ENCODE measurements at places on chromosomes 16 and 17.

DNA sequence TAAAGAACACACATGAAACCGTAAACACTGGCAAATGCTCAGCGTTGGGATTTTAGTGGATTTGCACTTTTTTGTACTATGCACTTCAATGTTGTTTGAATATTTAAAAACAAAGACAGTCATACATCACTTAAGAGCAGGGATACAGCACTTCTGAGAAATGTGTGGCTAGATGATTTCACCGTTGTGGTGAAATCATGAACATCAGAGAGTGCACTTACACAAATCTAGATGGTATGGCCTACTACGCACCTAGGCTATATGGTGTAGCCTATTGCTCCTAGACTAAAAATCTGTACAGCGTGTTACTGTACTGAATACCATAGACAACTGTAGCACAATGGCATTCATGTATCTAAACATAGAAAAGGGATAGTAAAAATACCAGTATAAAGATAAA is 37.6 kb upstream of the CNEP1R1 start:
- peak; percentile 41 for DNase-seq

DNA sequence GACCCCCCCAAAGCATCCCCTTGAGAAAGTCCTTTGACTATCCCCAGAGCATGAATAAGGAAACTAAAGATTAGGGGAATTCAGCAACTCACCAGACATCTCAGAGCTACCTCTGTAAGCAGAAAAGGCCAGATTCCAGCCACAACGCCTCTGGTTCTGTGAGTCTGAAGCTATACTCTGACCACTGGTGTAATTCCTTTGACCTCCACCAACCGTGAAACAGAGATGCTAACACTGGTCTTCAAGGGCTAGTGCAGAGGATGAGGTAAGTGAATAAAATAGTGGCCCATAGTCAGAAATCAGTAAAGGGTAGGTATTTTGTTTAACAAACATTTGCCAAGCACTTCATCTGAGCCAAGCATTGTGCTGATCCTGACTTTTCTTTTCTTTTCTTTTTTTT is 353.4 kb downstream of the NPIPA8 start:
- DNase-seq, result no peak

DNA sequence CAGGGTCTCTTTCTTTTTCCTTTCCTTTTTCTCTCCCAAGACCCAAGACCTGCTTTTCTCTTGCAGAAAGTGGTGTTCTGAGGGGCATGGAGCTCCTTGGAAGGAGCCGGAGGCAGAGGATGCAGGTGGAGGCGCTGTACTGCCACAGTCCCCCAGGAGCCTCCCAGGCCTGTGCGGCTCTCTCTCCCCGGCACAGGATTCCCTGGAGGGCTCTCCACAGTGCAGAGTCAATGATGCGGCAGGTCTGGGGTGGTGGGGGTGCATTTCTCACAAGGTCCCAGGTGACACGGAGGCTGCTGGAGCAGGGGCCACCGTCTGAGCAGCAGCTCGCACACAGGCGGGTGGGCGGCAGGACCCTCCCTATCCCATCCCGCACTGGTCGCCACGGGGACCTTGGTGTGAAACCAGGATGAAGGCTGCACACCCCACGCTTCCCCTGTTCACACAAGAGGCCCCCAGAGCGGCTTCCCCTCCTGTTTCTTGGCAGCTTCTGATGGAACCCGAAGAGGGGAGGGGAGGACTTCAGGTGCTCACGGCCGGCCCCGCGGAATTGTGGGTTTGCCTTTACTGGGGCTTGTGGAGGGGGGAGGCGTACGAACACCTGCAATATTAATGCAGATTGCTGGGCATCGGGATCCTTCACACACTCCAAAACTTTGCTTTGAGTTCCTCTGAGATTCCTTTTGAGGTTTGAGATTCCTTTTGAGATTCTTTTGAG is 186.9 kb downstream of the ENGASE start:
- no peak for DNase-seq

DNA sequence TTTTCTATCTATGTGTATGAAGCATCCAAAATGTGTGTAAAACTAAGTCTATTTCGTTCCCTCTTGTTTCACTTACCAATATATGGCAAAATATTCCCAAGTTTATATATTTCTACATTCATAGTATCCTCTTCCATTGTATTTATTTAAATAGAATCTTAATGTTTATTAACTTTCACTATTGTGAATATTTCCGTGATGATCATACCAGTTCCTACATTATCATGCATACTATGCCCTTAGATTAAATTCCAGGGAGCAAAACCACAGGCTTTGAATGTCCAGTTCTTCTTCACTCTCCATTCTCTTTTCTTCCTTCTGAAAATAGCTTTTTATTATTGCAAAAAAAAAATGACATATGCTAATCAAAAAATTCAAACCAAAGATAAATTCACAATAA is 4.0 kb downstream of the MAP2K6 start:
- no peak for DNase-seq

DNA sequence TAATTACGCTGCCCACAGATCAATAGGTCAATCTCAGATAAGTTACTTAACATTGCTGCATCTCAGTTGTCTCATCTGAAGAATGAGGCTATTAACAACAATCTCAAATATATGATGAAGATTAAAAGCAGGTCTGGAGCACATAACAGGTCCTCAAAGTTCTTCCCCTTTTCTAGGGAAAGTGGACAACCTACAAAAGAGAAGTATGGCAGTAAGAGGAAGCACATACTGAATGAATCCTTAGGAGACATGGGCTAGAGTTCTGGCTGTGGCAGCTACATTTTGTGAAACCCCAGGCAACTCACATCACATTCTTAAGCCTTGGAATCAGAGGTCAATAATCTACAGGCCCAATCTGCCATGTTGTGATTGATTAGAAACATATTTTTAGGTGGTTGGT is 180.6 kb downstream of the PCTP start:
- no peak for DNase-seq

- DNase-seq, result no peak
These were observed 22.6 kb upstream of the AXIN2 start for GRCh38 chr17:65583921-65584603.

- peak; percentile 73 for DNase-seq
These were observed 49.9 kb downstream of the NLRC5 start for GRCh38 chr16:57039148-57039812.

DNA sequence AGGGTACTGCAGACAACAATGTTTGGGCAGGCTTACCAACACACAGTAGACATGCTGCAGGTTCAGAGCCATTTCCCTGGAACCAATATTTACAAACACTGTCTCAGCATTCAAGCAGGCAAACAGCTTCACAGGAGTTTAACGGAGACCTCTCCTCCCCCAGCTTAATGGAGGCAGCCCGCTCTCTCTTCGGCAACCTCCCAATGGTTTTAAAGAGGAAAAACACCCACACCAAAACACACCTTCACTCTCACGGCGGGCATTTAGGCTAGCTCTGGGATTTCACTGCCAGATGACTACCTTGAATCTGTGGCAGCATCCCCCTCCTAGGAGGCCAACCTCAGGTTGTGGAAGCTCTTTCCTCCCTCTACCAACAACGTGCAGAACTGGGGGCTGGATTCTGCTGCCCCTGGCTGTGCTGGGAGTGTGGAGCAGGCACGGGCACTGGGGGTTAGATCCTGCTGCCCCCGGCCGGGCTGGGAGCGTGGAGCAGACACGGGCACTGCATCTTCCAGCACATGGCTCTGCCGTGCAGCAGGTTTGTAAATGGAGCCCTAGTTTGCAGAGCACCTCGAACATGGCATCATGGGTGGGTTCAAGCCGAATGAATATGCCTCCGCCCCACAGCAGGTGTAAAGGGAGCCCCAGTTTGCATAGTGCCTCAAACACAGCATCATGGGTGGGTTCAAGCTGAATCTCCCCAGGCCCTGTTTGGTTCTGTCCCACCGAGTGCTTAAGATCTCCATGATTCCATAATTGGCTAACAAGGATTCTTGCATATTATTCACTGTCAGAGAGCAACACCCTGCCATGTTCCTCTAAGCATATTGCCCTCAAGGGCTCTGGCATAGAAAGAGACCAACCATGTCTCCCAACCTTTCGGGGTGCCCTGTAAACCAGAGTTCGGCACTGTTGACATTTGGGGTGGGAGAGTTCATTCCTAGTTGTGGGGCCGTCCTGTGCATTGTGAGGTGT is 86.4 kb downstream of the RBFOX3 start:
- DNase-seq, result no peak

GRCh38 chr16:82582975-82583374 is 43.8 kb upstream of the CDH13 start:
- DNase-seq, result no peak

DNA sequence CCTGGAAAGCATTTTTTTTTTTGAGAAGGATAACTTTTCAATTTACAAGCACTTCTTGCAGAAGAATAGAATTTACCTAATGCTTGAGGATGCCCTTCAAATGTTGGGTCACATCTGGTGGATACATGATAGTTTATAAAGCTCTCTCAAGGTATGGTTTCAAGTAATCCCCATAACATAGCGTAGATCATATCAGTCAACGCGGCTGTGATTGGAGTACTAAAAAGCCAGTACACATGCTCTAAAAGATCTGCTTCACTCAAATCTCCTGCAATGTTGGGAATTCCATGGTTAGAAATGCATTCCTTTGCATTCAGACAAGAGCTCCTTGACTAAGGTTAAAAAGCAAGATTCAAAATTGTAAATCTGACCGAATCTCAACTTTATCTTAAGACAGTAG is 3.9 kb upstream of the KCNJ16 start:
- no peak for DNase-seq

GRCh38 chr17:51133365-51133764 is 12.7 kb upstream of the SPAG9 start:
- no peak for DNase-seq

DNA sequence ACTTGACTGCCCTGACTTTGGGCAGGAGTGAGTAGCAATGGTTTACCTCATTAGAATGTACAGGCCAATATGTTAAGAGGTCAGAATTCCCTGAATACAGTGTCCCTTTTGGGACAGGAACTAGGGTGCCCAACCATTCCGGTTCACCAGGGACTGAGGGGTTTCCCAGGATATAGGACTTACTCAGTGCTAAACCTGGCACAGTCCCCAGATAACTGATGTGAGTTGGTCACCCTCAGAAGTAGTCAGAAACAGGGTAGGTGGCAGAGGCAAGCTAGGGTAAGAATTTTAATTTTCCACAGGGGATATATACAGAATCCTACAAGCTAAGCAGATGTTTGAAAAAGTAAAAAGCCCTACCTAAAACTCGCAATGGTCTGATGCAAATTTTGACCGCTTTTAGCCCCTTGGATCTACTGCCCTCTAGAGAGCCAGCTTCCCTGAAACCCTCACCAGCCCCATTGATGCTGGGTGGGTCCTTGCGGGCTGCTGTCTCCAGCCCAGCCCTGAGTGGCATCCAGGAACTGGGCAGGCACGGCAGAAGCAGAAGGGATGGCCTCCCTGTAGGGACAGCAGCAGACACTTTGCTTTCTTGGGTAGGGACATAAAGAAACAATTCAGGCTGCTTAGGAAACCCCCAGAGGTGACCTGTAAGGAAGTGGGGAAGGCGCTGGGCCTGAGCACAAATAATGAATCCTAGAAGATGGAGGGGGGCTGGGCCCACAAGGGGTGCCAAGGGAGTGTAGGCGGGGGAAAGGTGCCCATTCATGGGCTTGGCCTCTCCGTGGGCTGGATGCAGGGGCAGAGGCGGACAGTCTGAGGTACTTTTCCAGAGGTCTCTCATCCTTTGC is 434.8 kb downstream of the SLC39A11 start:
- no peak for DNase-seq

GRCh38 chr16:77057161-77057774 is 133.7 kb upstream of the MON1B start:
- DNase-seq, result no peak

DNA sequence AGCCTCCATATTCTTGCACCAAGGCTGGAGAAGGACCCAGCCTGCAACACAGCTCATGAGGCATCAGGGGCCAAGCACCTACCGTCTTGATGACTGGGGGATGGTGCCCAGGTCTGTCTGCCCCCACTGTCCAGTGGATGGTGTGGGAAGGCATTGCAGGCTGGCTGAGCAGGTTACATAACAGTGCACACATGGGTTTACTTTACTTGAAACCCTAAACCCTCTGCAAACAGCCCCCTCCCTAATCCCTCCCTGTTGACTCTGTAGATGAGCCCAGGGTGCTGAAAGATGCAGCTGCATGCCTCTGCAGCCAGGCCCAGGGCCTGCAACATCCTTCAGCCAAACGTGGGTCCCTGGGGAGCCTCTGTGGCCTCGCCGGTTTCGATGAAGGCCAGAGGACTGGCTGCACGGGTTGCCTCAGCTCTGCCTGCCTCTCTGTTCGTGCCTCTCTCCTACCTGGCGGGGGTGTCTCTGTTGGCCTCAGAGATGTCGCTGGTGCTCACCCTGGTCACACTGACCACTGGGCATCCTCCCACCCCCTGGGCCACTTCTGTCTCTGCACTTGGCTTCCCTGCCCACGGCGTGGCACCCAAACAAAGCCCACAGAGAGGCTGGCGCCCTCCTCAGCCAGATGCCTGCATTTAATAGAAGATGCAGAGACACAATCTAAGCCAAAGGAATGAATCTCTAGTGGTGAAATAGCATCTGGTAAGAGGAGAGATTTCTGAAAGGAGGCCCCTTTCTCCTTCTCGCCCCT is 95.1 kb downstream of the METRNL start:
- DNase-seq, result no peak
